ENCODE measurements at places on chromosomes 12 and 14. TPM values are rescaled to one million over a fixed set of nuclear protein-coding genes. Genes with fewer than 3 reads are reported as not detected.

TPPP2 gene
- not detected for total RNA-seq

LMNTD1 gene
- not detected for total RNA-seq

LRRIQ1 gene
- 0.48 TPM for total RNA-seq

C12orf60 gene
- 2.1 TPM for total RNA-seq

PRPF39 gene
- total RNA-seq: 15.3 TPM

CIROP gene
- total RNA-seq: 0.88 TPM

B4GALNT1 gene
- 0.08 TPM for total RNA-seq

KCNK10 gene
- total RNA-seq: not detected

AHSA1 gene
- total RNA-seq: 92.2 TPM

GARIN6 gene
- not detected for total RNA-seq

SDR9C7 gene
- total RNA-seq: not detected

SERPINA1 gene
- total RNA-seq: 5.3 TPM

POC1B gene
- total RNA-seq: 16.4 TPM
